ENCODE measurements at places on chromosomes 13 and 19. TPM values are rescaled to one million over a fixed set of nuclear protein-coding genes. Genes with fewer than 3 reads are reported as not detected.

The MEF2B gene
- total RNA-seq, result not detected

The PPM1N gene
- total RNA-seq, result 0.46 TPM

The DNAJC3 gene
- 72.8 TPM for total RNA-seq

The CGB3 gene
- total RNA-seq, result not detected

The FGF21 gene
- total RNA-seq, result not detected

The FPR3 gene
- 0.88 TPM for total RNA-seq
